ENCODE measurements at places on chromosomes 2 and 18.

- no peak for DNase-seq
These were observed 630.5 kb downstream of the TDRD15 start for GRCh38 chr2:21754164-21754788.

DNA sequence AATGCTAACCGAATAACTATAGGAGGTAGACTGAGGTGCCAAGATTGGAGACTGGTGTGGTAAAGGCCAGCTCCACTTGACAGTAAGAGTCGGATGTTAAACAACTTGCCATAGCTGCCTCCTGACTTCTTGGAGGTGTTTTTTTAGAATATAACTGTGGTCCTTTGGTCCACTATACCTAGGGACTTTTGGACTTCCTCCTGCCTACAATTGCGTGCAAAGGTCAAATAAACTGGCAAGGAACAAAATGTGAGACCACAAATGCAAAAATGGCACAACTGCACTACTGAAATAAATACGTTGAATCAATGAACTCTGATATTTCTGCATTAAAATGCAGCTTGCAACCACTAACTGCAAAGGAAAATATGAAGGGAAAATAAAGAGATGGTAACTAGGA is 338.6 kb downstream of the NRXN1 start:
- DNase-seq: no peak

DNA sequence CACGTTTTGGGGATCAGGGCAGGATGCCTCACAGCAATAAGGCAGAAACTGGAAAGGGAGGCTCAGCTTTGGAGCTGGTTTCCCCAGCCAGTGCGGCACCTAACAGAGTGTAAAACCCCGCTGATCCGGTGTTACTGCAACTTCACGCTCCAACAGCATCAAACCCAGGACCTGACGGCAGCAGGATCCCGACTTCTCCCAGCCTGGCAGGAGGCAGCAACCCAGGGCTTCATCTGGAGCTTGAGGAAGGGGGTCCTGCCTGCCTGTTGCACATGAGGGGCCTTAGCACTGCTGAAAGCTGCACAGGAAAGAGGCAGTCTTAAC is 209.8 kb downstream of the MGAT5 start:
- no peak for DNase-seq

DNA sequence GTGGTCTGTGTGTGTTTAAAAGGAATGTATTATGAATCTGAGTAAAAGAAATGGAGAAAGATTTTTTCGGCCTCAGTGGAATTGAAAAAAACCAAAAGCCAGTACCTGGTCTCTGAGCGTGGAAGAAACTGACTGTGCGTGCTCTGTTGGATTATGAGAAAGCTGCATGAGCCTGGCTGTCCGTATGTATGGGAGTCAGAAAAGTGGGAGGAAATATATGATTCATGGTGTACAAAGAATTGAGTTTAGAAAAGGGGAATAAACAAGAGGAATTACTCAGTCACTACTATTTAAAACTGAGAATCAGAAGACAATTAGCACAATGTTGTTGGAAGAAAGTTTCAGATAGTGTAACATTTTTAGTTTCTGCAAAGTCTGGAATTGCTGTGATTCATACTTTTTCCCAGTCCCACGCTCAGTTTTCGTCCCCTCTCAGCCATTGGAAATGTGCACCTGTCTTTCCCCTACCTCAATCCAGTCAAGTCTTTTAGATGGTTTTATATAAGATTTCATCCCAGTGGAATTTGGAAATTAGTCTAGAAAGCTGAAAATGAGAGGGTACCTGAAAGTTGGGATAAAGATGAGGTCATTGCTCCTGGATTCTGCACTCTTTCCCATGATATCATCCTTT is 66.4 kb upstream of the CHMP1B start:
- no peak for DNase-seq

- DNase-seq: no peak
These were observed 71.2 kb upstream of the CHMP1B start for GRCh38 chr18:11780042-11780441.

DNA sequence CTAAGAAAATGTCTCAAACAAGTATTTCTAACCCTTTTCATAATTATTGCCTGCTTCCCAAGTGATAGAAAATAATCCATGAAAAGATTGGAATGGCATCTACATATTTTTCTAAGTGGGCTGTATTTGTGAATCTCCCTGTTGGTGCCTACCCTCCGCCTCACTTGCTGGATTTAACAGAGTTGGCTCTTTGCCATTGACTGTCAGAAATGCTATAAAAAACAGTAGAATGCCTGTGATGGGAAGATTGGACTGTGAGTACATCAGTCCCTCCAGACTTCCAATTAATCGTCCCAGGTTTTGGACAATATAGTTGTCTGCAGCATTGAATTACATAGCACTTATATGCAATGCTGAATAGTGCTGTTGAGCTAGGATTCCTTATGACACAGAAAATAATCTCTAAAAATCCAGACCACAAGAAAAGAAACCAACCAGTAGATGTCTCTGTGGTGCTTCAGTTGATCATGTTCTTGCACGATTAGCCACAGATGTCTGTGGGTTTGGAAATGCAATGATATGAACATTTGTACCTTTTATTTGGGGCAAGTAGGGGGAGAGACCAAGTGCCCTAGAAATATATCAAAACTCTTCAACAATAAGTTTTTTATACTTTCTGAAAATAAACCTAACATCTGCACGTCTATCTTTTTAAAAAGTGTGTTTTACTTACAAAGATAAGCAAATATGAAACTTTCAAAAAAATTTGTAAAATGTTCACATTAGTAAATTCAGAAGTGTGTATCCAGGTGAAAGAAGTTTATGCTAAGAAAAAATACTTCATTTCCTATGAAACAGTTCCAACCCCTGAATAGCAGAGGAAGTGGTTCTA is 88.5 kb downstream of the DYNAP start:
- no peak for DNase-seq

GRCh38 chr2:17353263-17353662 is 165.0 kb downstream of the RAD51AP2 start:
- no peak for DNase-seq

- no peak for DNase-seq
These were observed 87.5 kb downstream of the SATB2 start for GRCh38 chr2:199370150-199370780.

GRCh38 chr2:1572638-1573037 is 159.4 kb downstream of the TPO start:
- no peak for DNase-seq

DNA sequence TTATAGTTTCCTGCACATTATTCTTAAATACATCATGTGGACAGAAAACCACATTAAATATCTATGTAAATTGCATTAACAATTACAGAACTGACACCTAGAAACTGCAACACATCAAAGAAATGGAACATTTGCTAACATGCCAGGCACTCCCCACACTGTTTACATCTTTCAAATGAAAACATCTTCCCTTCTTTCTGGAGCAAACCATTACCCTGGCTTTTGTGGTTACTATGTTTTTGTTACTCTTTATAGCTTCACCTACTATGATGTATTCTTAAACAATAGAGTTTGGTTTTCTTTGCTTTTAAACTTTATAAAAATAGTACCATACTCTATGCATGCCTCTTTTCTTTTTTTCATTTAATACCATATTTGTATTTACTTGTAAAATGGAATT is 1894.5 kb upstream of the CELF4 start:
- no peak for DNase-seq

DNA sequence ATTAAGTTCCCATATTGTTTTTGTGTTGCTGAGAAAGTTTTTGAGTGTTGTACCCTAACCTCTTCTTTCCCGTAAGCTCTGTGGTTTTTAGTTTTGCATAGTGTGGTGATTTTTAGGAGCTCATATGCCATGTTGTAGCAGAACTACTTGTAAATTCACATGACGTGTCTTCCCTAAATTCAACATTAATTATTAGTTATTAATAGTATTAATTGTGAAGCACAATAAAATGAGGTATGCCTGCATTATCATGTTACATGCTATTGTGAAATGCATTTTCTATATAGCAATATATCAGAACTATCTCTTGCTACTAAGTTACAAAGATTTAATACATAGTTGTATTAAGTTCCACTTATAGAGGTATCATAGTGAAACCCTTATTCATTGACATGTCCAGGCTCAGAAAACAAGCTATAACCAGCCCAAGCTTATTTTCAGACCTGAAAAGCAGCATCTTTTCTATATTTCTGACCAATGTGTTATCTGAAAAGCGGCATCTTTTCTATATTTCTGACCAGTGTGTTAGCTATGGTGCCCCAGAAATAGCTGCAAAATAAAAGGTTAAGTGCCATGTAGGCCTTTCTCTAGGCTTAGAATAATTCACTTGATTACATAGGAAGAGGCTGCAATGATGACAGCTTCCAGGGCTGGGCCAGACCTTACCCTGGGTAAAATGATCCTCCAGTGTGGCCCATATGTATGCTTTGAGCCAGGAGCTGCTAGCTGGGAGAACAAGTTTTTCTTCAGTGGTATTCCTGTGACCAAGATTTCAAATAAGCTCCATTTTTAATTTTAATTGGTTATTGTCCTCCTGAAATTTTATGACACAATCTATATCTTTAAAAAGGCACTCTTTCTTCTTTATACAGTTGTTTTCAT is 21.6 kb downstream of the EPAS1 start:
- no peak for DNase-seq

- DNase-seq: no peak
These were observed 38.2 kb upstream of the DPP4 start for GRCh38 chr2:162111958-162112850.

Data from stimulated activated CD8-positive, alpha-beta memory T cell treated with anti-CD3 and anti-CD28 coated beads, Interleukin-2, amount 100 ng/mL, for 1 hour (primary cell).